ENCODE measurements at places on chromosomes 5 and 9.

DNA sequence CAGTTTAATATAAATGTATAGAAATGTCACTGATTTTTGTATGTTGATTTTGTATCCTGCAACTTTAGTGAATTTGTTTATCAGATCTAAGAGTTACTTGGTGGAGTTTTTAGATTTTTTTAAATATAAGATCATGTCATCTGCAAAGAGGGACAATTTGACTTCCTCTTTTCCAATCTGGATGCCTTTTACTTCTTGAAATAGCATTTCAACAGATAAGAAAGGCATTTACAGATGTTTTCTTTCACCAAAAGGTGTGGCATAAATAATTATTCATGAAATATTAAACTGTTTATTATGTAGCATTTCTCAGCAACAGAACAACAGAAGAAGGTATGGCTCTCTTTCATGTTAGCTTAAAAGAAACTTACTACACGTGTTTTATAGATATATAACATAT, 34.9 kb upstream of the NIPBL start:
- DNase-seq = no peak

DNA sequence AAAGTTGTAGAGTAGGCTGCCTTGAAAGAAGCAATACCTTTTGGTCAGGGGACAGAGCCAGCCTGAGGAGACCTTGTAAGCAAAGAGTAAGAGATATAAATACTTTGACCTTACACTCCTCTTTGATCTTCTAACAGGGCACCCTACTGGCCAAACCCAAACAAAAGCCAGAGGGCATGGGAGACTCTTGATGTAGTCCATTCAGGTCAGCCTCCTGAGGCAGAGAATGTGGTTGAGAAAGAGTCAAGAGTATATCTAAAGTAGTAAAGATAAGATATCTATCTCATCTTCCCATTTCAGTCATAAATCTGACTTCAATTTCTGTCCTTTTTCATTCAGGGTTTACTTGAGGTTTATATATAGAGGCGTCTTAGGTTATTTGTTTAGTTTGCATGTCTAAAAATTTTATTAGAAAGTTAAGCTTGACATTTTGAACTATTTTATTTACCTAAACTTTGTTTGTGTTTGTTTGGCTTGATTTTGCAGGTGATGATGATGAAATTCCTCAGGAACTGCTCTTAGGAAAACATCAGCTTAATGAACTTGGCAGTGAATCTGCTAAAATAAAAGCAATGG, 125.7 kb downstream of the NIPBL start:
- peak; percentile 11 for DNase-seq

GRCh38 chr5:68290260-68290674, 74.7 kb downstream of the PIK3R1 start:
- DNase-seq = no peak

- no peak for DNase-seq
Measured at GRCh38 chr9:132443951-132444607, 34.1 kb downstream of the CFAP77 start.

DNA sequence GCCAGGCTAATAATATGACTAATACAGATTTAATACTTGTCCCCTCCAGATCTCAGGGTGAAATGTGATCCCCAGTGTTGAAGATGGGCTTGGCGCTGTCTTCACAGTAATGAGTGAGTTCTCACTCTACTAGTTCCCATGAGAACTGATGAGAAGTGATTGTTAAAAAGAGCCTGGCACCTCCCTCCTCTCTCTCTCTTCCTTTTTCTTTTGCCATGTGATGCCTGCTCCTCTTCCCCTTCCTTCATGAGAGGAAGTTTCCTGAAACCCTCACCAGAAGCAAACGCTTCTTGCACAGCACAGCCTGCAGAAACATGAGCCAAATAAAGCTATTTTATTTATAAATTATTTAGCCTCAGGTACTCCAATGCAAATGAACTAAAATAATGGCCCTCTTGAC, 55.2 kb downstream of the GLDC start:
- no peak for DNase-seq

GRCh38 chr5:108617467-108618435, 129.9 kb upstream of the FER start:
- DNase-seq = no peak

DNA sequence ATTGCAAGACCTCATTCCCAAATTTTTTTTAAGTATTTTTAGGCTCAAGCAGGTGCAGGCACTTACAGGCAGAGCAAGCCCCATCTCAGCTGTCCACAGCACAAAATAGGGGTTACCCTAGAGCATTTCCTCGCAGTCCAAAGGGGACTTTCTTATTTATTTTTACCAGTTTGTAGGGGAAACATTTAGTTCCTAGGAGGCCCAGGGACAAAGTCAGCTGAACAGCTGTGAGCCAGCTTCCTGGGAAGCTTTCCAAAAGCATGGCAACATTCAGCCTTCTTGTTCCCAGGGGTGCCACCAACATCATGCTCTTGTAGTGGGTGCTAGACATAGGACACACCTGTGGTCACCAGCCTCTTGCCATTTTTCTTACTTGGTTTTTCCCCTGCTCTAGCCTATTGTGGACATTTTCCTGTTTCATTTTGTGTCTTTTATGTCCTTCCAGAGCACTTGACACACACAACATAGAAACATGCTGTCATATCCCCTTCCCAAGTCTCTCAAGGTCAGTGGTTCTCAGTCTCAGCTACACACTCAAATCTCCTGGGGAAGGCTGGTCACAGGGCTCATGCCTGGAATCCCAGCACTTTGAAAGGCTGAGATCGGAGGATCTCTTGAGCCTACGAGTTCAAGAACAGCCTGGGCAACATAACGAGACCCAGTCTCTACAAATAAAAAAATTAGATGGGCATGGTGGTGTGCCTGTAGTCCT, 38.2 kb downstream of the HAVCR1 start:
- DNase-seq = no peak

GRCh38 chr9:125750627-125751011, 3.4 kb downstream of the PBX3 start:
- DNase-seq = no peak

- DNase-seq = no peak
Measured at GRCh38 chr9:76153902-76154629, 240.2 kb downstream of the RFK start.

DNA sequence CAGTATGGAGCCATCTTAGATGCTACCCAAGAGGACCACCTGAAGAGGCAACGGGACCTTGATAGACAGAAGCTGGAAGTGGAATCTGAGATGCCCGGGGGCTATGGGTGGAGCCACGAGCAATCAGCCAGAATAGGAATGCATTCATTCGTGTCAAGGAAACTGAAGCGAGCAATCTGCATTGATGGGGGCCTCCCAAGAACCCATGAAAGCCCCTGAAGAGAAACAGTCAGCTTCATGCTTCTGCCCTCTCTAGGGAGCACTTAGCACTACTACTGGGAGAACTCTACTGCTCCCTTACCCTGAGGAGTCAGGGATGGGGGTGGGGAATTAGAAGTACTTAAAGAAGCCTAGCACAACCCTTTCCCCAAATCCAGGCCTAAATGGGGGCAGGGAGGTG, 51.9 kb upstream of the TCERG1 start:
- no peak for DNase-seq

DNA sequence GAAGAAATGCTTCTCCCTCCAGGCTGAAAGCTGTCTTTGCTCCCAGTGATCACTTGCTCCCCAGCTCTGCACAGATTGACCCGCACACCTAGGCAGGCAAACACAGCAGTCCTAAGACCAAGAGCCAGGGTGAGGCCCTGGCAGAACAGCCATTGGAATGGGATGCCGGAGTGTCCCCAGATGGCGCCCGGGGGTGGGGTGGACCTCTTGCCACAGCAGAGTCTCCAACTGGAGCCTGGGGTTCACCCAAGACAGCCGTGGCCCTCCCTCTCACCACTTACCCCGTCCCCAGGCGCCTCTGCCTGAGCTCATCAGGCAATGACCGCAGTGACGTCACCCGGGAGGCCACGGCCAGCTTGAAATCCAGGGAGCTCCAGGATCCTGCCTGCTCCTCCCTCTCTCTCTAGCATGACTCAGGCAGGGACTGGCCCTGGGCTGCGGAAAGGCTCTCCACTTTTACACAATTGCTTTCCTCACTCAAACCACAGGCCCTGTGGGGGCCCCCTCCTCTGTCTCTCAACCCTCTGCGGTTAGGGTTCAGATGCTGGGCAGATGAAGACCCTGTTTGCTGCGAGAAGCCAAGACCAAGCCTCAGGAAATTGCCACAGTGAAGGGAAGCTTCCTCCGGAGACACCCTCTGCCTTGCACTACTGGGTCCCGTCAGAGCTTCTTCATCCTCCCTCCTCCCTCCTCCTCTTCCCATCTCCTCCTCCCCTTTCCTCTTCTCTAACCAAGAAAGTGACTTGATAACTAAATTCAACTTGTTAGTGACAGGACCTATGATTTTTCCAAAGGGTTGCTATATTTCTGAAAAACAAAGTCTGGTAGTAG, 24.3 kb upstream of the PTGES start:
- DNase-seq = peak; percentile 59

DNA sequence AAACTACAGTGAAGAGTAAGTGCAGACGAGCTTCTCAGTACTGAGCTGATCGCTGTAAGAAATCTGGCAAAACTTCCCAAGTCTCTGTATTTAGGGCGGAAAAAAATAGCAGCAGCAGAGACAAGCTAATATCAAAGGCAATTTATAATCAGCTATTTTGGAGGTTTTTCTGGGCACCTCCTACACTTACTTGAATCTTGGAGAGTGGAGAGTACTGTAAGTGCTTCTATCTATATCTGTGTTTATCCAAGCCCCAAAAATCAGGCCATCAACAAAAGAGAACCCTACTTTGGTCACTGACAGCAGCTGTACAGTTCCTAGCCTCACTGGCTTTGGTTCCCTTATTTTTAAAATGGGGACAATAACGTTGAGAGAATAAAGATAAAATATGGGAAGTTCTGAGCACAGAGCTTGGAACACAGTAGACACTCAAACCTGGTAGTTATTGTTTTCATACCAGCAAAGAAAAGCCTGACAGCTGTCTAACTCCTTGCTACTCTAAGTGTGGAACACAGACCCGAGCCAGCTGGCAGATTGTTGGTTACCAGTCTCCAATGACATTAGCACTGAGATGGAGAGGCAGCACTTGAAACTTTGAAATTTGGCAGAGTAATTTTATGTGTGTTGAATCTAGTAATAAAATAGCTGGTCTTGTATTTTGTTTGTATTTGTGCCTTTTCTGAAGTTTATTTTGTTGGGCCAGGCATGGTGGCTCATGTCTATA, 96.0 kb upstream of the SLC28A3 start:
- DNase-seq = no peak

DNA sequence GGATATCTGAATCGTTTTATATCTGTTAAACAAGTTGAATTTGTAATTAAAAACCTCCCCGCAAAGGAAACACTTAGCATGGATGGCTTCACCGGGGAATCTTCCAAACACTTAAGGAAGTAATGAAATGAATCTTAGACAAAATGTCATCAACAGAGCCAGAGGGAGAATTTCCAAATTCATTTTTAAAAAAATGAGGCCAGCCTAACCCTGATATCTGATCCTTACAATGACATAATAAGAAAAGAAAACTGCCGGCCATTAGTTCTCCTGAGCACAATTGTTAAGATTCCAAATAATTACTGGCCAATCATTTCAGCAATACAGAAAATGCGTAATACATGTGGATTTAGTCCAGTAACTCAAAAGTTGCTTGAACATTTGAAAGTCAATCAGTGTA, 6.1 kb upstream of the KIF12 start:
- no peak for DNase-seq

DNA sequence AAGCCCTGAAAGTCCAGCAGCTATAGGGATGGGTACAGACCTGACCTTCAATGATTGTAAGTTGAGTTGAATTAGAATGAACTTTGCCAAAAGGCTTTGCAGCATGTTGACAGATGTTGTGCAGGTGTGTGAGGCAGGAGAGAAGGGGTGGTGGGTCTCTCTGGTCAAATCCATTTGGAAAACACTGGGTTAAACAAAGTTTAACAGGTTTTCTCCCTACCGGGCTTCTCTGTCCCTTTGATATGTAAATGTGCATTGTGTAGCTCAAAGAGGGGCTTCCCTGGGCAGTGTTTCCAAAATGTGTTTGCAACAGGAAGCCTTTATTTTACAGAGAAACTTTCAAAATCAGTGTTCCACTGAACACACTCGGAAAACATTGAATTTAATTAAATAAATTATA, 72.1 kb upstream of the BRINP1 start:
- DNase-seq = no peak

- DNase-seq = peak; percentile 51
Measured at GRCh38 chr5:142959683-142960657, 189.8 kb downstream of the ARHGAP26 start.

All from LoVo (cell line).